ENCODE measurements at places on chromosomes 2 and 18. TPM values are rescaled to one million over a fixed set of nuclear protein-coding genes. Genes with fewer than 3 reads are reported as not detected.

GRCh38 chr2:174577967-174578589 is 19.5 kb downstream of the WIPF1 start:
- DNase-seq = peak; percentile 47

DNA sequence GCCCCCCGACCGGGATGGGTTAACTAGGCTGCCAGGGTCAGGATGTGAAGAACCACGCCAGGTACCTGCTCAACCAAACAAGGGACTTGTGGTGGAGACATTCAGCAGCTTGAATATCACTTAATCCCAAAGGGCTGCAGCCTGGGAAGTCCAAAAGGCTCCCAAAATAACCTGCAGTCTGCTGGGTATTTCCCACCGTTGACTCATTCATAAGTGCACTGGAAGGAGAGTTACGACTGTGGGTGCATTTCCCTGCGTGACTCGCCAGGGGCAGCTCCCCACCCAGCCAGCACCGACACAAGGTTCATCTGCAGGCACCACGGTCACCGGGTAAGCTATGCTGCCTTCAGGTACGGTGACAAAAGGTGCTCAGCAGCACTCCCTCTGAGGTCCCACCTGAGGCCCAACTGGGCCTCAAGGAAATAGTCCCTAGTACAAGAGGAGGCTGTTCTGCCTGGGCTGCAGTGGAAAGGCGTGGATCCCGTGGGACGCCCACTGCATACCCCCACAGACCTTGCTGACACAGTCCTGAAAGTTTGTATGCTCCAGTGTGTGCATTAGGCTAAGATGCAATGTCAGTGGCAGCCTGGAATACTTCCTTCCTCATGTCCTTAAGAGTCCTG is 86.5 kb downstream of the UXS1 start:
- no peak for DNase-seq

DNA sequence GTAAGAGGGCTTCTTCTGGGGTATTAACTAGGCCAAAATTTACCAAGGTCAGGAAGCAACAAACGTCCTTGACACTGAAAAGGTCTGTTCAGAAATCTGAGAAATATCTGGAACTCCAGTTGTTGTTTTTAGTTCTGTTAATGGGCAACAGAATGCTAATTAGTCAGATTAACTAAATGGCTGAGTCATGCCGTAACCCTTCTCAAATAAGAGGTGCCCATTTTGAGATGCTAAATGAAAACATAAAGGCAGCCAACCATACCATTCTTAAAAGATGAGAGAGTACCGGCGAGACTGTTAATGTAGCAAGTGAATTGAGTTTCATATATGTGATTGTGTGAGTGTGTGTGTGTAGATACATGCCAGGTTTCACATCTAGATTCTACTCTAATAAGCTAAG is 147.9 kb upstream of the GAREM1 start:
- no peak for DNase-seq

- DNase-seq = no peak
These were observed 40.8 kb upstream of the ANKRD62 start for GRCh38 chr18:12052866-12053265.

GRCh38 chr2:196174404-196174803 is 3.0 kb upstream of the STK17B start:
- no peak for DNase-seq

DNA sequence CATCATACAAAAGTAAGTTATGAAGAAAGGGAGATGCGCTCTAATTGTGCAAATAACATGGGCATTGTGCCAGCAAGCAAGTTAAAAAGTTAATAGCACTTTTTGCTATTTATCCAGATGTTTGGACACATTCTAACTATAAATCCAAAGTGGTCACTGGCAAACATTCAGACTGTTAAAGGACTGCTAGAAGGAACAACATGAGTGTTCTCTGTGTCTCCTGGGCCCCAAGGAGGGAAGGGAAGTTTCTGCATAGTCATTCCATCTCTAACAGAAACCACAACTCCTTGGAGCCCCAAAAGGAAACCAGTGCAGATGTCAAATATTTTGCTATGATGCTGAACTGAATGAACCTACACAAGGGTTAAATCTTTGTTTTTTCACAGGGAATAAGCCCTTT is 213.3 kb upstream of the HNRNPA3 start:
- peak; percentile 6 for DNase-seq

DNA sequence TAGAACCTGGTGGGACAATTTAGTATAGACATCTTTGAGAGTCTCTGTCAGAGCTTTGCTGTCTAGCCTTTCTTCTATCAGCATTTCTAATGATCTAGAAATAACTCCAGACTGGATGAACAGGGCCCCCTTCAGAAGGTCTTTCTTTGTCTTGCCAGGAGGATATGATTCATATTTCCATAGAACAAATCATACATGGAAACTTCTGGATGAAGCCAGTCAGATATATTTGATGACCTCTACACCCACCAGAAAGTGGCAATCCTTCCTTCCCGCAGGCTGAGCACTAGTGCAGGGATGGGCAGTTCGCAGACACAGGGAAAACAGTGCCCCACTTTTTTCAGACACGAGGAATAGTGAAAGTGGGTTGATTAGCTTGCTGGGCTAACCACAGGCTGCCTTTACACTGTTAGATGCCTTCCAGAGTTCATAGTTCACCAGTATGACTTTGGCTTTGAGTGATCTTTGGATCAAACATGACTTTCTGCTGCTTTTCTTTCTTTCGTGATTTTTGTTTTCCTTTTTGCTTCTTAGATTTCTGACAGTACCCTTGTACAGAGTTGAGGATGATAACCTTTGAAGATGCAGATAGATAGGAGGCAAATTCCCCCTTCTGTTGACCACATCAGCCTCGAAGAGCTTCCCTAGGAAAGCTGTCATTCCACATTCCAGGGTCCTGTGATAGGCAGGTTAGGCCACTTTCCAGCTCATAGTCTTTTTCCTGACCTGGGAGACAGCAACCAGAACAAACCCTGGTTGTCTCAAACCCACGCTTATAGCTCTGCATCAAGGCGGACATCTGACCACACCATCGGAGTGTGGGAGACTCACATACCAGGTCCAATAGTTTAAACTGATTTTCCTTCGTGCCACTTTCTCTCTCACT is 237.0 kb downstream of the ZNF407 start:
- no peak for DNase-seq

DNA sequence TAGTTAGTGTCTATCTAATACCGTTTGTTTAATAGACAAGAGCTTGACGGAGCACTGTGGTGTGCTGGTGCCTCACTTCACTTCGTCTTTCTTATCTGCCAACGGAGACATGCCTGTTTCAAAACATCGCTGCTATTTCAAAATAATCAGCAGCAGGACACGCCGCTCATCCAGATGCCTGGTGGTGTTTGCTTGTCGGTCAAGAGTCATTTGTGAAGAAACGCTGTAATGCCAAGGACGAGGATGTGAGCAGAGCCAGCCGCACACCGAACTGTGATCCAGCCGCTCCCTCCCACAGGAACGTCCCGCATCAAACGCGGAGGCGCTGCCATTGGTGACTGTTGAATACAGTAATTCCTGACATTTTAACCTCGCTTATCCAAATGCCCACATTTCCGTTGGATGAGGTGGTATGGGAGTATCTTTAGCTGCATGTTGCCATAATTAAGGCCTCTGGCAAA is 432.4 kb downstream of the FBXO15 start:
- no peak for DNase-seq

DNA sequence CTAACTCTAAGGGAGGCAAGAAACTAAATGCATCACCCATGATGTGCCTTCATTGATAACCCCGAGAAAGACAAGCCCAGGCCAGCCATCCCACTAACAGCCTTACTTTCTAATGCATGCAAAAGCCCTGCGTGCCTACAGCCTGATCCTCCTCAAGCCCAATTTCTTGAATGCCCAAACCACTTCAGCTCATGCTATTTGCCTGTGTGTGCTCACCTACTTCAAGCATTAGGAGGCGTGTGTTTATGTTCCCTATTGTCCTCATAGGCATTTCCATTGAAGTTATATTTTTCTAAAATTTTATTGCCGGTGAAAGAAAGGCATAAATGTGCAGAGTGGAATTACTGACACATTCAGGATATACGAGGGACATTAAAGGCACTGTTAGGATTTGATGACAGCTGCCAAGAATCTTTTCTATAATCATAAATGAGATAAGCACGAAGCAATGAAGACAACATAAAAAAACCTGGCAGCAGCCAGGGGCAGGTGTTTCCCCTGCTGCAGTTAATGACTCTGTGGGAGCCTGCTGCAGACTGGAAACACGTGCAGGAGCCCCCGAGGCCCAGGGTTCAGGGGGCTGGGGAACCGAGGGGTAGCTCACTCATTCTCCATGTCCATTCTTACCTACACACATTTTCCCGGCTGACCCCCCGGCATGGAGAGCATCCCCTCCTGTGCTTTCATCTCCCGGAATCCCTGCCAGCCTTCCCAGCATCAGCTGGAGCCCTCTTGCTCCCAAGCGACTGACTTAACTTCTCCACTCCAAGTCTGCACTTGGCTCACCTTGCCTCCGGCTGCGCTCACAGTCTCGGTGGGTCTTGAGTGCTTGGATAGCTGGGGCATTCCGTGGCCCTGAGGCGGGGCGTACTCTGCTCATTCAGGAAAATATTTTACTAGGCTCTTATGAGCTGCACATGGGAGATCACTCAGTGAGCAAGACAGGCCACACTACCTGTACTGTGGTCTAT is 292.3 kb upstream of the SIX2 start:
- no peak for DNase-seq

DNA sequence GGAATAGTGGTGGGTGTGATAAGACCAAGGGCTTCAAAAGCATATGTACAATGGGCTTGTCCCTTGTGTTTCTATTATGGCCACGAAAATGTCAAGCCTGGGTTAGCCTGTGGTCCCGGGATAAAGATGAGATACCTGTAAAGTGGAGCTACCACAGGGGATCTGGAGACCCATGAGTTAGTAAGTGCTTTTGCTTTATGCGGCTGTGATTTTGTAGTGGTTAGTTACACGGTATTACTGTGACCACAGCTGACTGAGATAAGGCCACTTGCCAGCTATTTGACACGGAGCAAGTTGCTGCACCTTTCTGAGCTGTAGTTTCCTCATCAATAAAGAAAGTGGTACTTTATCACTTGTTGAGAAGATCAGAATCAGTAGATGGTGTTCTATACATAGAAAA is 99.3 kb downstream of the PRELID3A start:
- DNase-seq = no peak

DNA sequence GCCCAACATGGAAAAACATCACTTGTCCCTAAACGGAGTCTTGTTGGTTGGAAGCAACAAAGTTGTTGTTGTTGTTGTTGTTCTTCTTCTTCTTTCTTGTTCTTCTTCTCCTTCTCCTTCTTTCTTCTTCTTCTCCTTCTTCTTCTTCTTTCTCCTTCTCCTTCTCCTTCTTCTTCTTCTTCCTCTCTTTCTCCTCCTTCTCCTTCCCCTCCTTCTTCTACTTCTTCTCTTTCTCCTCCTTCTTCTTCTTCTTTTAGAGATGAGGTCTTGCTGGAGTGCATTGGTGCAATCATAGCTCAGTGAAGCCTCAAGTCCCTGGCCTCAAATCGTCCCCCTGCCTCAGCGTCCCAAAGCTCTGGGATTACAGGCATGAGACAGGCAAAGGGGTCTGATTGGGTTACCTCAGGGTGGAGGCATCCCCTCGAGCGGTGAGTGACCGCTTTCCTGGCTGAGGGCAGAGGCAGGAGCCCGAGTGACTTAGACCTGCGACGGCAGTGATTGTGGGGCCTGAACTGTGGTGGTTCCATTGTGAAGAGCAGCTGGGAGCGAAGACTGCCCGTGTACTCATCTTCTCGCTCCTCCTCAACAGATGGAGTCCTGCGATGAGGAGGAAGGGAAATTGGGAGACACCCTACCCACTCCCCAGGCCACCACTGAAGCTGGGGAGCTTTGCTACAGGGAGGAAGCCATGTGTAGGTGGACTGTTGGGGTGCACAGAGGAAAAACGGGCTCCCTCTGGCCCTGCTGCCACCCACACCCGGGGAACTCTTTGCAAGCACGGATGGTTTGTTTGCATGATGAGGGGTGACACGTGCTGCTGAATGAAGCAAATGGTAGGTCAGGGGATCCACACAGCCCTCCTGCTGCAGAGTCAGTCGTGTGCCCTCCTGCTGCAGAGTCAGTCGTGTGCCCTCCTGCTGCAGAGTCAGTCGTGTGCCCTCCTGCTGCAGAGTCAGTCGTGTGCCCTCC is 7.0 kb upstream of the PER2 start:
- DNase-seq = no peak

DNA sequence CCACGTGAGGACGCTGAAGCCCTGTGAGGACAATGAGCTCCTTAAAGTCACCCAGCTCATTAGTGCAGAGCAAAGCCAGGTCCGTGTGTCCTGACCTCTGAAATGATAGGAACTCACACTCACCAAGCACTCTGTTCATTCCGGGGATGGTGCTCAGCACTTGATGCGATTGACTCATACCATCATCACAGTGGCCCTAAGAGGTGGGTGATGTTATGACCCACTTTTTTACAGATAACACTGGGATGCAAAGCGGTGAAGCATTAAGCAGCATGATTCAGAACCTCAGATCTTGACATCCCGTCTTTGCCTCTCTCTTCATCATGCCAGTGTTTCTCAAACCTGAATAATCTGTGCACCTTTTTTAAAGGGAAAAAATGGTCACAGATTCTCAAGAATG is 234.8 kb downstream of the ALPK2 start:
- DNase-seq = no peak

Gene APOB
- polyA plus RNA-seq = 184 TPM

Gene EFR3B
- 1.6 TPM for polyA plus RNA-seq

Gene ANKRD30B
- polyA plus RNA-seq = not detected

Gene CCDC68
- 7.8 TPM for polyA plus RNA-seq

Gene PXDN
- 118 TPM for polyA plus RNA-seq

Gene UGT1A4
- not detected for polyA plus RNA-seq

Gene DPYSL5
- 0.21 TPM for polyA plus RNA-seq

Gene CCDC93
- 13.2 TPM for polyA plus RNA-seq

Gene CNDP1
- polyA plus RNA-seq = 0.74 TPM

Gene STRN
- 4.4 TPM for polyA plus RNA-seq

Gene ZNF804A
- 1.7 TPM for polyA plus RNA-seq
